ENCODE measurements at places on chromosomes 5 and 9.
A peak's percentile ranks its signal among the peaks of the same experiment; 100 is the strongest.

DNA sequence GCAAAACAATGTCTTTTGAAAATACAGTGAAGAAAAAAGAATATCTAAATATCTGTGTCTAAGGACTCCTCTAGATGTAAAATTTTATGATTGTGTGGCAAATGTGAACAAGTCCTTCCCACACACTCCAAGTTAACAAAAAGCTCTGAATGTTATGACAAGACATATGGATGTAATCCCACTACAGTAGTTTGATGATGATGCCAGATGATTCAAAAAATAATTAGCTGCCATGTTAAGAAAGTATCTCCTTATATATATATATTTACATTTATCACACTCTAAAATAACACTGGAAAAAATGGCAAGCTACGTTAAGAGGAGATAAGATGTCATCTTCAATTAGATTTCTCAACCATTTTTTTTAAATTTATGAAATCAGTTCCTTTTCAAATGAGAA lies 178.5 kb downstream of the NFIB start:
- no peak for DNase-seq

DNA sequence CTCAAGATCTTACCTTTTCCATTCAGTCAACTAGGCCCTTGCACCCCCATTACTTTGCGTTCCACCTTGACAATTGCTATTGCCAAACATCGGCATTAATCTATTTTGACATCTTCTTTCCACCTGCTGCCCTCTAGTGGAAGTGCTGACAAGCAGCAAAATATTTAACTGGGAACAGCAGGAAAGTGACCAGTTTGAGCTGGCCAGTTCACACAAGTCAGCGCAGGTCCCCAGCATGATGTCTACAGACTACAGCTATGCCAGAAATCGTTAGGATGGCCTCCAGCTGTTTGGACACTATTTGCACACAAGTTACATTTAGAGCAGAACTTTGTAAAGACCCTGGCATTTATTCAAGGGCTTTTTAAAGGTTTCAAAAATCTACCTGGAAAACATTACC lies 160.1 kb downstream of the GHR start:
- DNase-seq = peak; percentile 10

GRCh38 chr9:125538092-125538473 lies 168.9 kb downstream of the MAPKAP1 start:
- DNase-seq = no peak

GRCh38 chr9:130448035-130448624 lies 3.4 kb downstream of the ASS1 start:
- DNase-seq = no peak

- DNase-seq = no peak
Observed at GRCh38 chr5:126454081-126454480, 30.9 kb downstream of the GRAMD2B start.

GRCh38 chr9:108910914-108911313 lies 23.0 kb downstream of the ELP1 start:
- DNase-seq = no peak

GRCh38 chr5:57292336-57292735 lies 118.5 kb downstream of the GPBP1 start:
- no peak for DNase-seq

DNA sequence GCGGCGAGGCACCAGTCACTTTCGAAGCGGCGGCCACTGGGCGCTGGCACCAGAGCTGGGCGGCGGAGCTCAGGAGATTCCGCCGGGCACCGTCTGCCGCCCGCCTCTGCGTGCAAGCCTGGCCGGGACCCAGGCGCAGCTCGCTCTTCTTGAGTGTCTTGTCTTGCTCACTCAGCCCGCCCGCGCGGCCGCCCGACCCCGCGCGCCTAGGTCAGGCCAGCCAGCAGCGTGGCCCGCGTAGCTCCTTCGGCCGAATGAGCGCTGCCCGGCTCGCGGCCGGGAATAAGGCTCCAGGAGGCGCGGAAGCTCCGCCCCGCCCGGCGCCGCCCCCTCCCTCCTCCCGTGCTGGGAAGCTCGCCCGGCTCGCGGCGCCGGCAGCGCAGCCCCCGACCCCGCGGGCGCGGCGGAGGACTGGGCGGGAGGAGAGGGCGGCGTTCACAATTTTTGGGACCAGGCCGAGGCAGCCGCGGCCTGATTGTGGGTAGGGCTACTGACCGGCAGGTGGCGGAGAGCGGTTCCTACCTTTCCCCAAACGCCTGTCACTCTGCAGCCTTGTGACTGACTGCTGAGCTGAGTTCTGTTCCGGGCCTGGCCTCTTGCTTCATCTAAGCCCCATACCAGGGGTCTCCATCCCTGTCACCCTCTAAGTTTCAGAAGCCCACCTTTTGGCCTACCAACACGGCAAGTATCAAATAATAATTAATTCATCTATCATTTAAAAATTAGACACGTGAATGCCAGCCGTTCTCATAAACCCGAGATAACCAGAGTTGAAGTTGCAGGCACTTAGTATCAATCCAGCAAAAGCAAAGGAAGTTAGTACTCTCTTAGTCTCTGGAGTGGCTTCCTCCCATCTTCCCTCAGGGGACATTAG lies at the start of gene HBEGF:
Gene HBEGF (minus strand): TSS at position 256 of the 874 bp plus-strand sequence. CDS start 275 bp downstream, outside the sequence.
- DNase-seq = no peak

DNA sequence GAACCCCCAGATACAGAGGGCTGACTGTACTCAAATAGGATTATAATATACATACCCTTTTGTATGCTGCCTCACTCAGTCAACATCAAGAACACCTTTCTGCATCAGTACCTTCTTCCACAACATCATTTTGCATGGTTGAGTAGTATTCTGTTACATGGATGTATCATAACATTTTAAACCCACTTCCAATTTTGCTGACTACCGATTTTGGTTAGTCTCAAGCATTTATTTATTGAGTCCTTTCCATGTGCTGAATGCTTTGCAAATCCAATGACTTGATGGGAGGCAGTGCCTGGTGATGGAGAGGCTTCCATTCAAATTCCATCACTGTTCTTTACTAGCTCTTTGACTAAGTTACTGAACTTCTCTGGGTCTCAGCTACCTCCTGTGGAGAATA lies 182.0 kb upstream of the KLF4 start:
- DNase-seq = no peak

GRCh38 chr5:148864113-148864841 lies 37.9 kb downstream of the ADRB2 start:
- no peak for DNase-seq

DNA sequence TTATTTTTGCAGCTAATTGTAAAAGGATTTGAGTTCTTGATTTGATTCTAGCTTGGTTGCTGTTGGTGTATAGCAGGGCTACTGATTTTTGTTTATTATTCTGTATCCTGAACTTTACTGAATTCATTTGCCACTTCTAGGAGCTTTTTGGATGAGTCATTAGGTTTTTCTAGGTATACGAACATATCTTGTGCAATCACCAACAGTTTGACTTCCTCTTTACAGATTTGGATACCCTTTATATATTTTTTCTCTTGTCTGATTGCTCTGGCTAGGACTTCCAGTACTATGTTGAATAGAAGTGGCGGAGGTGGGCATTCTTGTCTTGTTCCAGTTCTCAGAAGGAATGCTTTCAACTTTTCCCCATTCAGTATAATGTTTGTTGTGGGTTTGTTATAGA lies 210.8 kb downstream of the FGF10 start:
- DNase-seq = no peak

GRCh38 chr5:72015103-72015548 lies 92.1 kb upstream of the MAP1B start:
- no peak for DNase-seq

DNA sequence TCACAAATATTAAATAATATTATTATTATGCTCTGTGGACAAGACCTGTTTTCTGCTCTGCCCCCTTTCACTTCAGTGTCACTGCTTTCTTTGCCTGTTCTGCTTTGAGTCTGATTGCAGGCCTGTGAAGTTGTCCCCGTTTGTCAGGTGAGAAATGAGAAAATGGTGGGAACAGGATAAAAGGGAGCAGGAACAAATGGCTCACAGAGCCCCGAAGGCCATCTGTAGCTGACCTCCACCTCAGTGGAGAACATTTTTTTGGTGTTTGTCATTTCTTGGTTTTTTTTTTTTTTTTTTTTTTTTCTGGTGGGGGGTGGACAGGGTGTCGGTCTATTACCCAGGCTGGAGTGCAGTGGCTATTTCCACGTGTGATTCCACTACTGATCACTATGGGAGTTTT lies 13.2 kb upstream of the S100Z start:
- no peak for DNase-seq

GRCh38 chr5:61625137-61625561 lies 293.1 kb downstream of the ZSWIM6 start:
- DNase-seq = no peak

- no peak for DNase-seq
Observed at GRCh38 chr5:100043475-100043874, 491.7 kb upstream of the FAM174A start.

GRCh38 chr9:91071184-91071990 lies 269.8 kb downstream of the SYK start:
- DNase-seq = no peak

DNA sequence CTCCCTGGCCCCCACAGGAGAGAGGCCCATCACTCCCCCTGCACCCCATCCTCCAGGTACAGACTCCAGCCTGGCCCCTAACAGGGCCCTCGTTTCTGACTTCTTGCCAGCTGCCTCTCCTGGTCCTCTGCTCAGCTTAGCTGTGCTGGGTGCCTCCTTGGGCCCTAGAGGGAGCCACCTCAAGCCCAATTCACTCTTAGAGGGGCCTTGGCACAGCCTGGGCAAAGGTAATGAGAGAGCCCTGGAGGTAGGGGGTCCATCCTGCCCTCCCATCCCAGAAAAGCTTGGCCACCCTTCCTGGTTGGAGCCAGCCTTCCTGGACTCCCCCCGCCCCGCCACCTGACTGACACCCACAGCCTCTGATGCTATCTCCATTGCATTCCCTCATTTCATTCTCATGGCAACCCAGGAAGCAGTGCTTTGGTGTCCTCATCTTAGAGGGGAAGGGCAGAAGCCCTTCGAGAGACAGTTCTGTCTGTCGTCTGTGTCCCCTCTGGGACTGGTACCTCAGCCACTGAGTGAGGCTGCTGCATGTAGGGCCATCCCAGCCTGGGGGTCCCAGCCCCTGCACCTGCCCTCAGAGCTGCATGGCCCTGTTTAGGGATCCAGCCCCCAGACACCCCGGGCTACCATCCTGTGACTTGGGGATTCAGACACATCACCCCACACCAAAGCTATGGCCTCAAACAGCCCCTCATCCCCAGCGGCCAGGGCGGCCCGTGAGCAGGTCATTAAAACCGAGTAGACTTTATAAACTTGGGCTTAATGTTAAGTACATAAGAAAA lies 95.5 kb downstream of the BARX1 start:
- DNase-seq = no peak

Data from GM12864 (cell line).